ENCODE measurements at places on chromosomes 2 and 18. TPM values are rescaled to one million over a fixed set of nuclear protein-coding genes. Genes with fewer than 3 reads are reported as not detected.

FKBP1B gene
- total RNA-seq = 0.64 TPM

UBXN4 gene
- 131 TPM for total RNA-seq

CAB39 gene
- 123 TPM for total RNA-seq

TTR gene
- not detected for total RNA-seq

ABCG5 gene
- not detected for total RNA-seq

C1GALT1C1L gene
- not detected for total RNA-seq

TM4SF20 gene
- not detected for total RNA-seq

GCG gene
- not detected for total RNA-seq

CYRIA gene
- 2.7 TPM for total RNA-seq

FN1 gene
- total RNA-seq = 0.16 TPM

GKN1 gene
- total RNA-seq = not detected

UNC80 gene
- not detected for total RNA-seq

SAG gene
- total RNA-seq = not detected

NPPC gene
- total RNA-seq = not detected

SPHKAP gene
- not detected for total RNA-seq

Measured in activated naive CD4-positive, alpha-beta T cell treated with anti-CD3 and anti-CD28 coated beads, Interleukin-2, amount 50 U/mL, for 72 hours (primary cell).